Stimulated activated CD4-positive, alpha-beta T cell treated with anti-CD3 and anti-CD28 coated beads, Interleukin-4, amount 100 ng/mL, for 4 hours (primary cell): ENCODE measurements at places on chromosomes 2 and 18.

- no peak for DNase-seq
These were observed 225.7 kb downstream of the EPHA4 start for GRCh38 chr2:221346411-221346810.

- peak; percentile 71 for DNase-seq
These were observed 584 bp downstream of the AAK1 start for GRCh38 chr2:69642709-69643601.

DNA sequence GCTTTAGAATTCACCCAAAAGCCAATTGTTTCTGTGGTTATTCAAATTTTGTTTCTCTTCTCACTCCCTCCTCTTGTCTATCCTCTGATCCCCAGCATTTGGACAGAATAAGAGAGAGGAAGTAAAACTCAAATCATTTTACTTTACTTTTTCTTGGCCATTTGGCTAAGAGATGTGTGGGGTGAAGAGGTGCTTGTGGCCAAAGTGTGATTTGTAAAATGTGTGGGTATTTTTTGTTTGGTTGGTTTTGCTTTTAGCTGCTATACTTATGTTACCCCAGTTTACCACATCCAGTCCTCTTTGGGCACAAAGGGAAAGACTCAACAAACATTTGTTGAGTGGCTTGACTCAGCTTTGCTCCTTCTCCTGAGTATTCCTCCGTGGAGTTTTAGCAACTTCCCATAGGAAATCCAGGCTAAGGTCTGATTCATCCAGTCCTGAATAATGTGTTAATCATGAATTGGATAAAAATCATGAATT is 109.1 kb upstream of the CYP1B1 start:
- no peak for DNase-seq

DNA sequence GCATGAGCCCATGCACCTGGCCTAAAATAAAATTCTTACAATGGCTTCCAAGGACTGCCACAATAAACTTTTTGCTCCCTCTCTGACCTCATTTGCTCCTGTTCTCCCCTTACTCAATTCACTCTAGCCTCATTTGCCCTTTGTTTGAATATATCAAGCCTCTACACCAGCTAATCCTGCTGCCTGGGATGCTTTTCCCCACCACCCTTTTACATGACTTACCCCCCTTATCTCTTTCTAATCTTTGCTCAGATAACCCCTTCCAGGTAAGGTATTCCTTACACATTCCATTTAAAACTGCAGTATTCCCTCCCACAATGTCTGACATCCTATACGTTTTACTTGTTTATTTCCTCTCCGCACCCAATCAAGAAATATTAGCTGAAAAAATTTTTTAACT is 22.7 kb downstream of the IMMT start:
- DNase-seq, result no peak

GRCh38 chr2:218396688-218397462 is 2.8 kb upstream of the CTDSP1 start:
- DNase-seq, result peak; percentile 54

DNA sequence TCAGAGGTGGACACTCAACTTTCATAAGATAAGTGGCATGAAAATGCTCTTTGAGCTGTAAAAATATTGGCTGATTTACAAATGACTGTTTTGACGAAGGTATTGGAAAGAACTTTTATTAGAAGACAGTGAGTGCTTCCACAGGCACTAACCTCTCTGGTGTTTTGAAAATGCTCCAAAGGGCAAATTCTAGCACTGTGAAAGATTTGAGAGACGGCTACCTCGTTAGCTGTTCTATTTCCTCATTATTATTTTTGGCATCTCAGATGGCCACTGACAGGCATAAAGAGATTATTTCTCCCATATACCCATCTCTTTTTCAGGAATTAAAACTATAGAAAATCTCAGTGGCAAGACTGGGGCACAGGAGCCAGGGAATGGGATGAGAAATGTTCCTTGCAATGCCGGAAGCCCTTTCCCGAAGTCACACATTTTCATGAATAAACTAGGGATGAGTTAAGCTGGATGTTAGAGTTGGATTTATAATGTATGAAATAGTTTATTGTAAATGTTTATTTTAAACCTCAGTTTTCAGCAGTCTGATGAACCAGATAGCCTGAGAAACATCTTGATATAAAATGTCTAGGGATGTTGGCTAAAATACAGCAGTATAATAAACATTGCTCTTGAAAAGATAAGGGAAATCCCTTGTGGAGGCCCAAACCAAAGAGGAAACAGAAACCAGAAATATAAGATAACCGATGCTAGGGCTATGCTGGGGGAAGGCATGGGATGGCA is 175.7 kb downstream of the ASB1 start:
- no peak for DNase-seq

- DNase-seq, result no peak
These were observed 95.3 kb downstream of the EIPR1 start for GRCh38 chr2:3282056-3282998.

DNA sequence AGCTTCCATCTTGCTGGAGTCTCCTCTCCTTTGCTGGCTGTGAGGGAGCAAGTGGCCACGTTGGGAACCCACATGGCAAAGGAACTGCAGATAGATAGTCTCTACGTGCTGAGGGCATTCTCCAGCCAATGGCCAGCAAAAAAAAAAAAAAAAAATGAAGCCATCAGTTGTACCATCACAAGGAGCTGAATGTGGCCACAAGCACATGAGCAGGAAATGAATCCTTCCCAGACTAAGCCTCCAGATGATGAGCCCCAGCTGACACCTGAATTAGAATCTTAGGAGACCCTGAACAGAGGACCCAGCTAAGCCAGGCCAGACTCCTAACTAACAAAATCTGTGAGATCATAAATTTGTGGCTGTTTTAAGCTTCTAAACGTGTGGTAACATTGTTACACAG is 57.9 kb downstream of the SPIRE1 start:
- DNase-seq, result no peak

GRCh38 chr2:53880756-53881155 is 21.0 kb upstream of the GPR75 start:
- DNase-seq, result no peak

- DNase-seq, result no peak
These were observed 45.0 kb downstream of the TFCP2L1 start for GRCh38 chr2:121239969-121240368.

- DNase-seq, result no peak
These were observed 268.8 kb downstream of the IKZF2 start for GRCh38 chr2:212882626-212883025.

DNA sequence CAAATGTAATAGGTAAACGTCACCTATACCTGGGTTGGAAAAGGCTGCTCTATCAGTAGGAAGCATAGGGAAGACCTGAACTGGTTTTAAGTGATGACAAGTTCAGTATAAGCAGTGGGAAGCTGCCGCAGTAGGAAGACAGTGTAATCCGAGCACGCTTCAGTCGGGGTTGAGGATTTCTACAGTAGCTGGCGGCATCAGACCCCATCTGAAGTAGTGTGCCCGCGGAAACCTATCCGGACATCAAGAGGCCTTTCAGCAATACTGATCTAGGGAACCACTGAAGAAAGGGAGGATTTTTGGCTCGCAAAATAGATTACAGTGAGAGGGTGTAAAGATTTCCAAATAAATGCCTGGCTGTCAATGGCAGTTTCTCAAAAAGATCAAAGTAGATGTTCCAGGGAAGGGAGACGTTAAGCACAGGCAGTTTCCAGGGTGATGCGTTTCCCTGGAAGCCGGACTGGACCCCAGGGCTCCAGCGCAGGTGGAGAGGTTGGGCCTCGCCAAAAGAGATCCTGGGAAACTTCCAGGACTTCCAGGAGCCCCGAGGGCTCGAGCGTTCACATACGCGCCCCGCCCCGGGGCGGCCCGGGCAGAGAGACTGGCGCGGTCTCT is 5.3 kb downstream of the LOXL3 start:
- DNase-seq, result no peak

GRCh38 chr2:67283641-67284040 is 113.5 kb upstream of the ETAA1 start:
- no peak for DNase-seq

GRCh38 chr2:192148241-192148619 is 46.5 kb downstream of the TMEFF2 start:
- DNase-seq, result no peak

GRCh38 chr2:142241016-142241415 is 110.2 kb upstream of the LRP1B start:
- no peak for DNase-seq

- no peak for DNase-seq
These were observed 42.5 kb upstream of the SCN1A start for GRCh38 chr2:166170356-166170755.

DNA sequence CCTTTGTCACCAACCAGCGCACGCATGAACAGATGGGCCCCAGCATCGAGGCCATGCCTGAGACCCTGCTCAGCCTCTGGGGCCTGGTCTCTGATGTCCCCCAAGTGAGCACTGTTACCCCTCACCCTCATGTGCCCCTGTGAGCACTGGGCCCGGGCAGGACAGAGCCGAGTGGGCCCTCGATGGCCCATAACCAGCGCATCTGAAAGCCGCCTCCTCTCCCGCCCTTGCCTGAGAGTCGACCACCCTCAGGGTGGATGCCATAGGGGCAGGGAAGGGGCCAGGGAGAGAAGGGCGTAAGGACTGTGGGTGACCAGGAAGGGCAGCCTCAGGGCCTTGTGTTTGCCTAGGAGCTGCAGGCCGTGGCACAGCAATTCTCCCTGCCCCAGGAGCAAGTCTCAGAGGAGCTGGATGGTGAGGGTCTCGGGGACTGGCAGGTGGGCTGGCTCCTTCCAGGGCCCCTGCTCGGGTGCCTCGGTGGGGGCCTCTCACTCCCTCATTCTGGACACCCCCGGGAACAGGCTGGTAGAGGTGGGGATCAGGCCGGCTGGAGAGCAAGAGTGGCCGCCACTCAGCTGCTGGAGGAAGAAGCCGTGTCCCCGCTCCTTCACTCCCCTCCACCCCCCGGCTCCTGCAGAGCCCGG is 2.1 kb downstream of the PROM2 start:
- no peak for DNase-seq

DNA sequence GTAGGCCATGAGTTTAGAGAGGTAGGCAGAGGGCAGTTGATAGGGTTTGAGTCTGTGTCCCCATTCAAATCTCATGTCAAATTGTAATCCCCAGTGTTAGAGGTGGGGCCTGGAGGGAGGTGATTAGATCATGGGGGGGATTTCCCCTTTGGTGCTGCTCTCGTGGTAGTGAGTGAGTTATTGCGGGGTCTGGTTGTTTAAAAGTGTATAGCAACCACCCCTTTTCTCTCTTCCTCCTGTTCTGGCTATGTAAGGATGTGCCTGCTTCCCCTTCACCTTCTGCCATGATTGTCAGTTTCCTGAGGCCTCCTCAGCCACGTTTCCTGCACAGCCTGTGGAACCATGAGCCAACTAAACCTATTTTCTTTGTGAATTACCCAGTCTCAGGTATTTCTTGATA is 25.5 kb downstream of the MARCHF4 start:
- DNase-seq, result no peak

GRCh38 chr18:75538727-75539126 is 111.2 kb upstream of the SMIM21 start:
- no peak for DNase-seq

DNA sequence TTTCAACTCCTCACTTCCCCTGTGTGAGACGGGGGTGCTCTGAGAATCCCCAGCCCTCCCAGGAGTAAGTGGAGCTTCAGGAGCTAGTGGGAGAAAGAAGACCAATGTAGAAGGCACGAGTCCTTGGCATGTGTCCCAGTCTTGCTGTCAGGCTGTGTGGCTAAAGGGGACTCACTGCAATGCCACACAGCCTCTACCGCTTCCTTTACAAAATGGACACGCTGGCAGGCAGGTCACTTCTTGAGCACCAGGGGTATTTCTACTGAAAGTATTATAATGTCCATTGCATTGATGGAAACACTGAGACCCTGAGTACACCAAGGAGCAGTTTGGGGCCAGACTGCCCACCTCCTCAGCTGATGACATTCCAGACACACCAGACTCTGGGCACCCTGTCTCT is 35.8 kb upstream of the MARCO start:
- no peak for DNase-seq

- DNase-seq, result no peak
These were observed 1383.7 kb downstream of the LRP1B start for GRCh38 chr2:140747090-140747489.

GRCh38 chr2:172098650-172099471 is 3.8 kb downstream of the DLX2 start:
- peak; percentile 45 for DNase-seq

- DNase-seq, result no peak
These were observed 124.0 kb downstream of the PKP4 start for GRCh38 chr2:158580760-158581159.

DNA sequence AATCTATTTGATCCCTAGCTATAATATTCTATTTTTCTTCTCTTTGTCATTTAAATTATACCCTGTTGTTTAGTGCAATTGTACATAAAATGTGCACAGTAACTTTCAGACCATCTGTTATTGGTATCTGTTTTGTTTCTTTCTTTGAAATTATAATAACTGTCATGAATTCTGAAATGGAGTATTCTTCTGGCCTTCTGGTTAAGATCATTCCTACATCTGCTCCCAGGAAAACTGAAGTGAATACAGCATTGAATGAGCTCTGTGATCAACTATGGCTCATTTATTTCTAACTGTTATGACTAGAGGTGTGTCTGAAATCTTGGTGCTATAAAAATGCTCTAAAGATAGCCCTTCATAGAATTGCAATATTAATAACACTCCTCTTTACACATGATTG is 788.4 kb upstream of the TMEFF2 start:
- DNase-seq, result no peak

DNA sequence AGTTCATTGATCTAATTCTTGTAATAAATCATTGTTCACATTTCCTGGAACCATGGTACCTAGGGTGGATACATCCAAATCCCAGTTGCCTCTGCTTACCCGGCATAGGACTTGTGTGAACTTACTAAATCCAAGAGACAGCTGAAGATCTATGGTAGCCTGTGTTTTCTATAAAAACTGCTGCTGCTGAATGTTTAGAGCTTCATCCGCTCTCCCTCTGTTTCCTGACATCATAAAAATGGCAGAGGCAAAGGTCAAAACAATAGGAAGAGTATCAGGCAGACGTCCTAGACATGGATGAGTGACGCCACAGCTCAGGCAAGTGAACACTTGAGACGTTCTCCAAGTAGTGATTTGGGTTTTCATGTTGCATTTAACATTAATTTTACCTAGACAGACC is 258.3 kb downstream of the ALPK2 start:
- no peak for DNase-seq

DNA sequence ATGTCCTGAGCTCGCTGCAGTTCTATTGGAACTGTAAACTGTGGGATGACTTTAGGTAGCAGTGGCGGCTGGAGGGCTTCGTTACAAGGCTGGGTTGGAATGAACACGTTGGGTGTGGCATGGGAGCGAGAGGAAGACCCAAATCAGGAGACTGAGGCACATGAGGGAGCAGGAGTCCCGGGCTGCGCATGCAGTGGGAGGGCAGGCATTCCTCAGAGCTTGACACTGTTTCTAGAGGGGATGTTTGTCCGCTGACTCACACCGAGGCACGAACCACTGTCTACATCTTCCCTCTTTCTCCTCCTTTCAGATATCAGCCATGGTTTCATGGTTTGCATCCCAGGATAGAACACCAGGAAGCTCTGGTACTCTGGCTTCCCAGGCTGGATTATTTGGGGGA is 40.6 kb upstream of the LAMA1 start:
- no peak for DNase-seq

DNA sequence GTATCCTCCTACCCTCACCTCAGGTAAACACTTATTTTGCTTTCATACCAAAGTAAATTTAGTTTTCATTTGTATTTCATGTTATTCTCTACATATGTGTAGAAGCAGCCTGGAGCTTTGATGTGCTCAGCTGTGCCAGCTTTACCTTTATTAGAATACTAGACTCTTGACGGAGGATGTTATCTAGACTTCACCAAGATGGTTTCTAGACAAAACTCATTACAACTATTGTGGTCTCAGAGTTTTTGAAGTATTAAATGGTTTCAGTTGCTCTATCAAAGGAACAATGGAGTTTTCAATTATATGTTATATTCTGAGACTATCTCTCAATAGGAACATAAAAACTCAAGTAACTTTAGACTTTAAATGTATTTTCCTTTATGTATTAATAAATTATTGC is 5.0 kb upstream of the IL18RAP start:
- no peak for DNase-seq
